ENCODE measurements at places on chromosomes 16 and 17.

DNA sequence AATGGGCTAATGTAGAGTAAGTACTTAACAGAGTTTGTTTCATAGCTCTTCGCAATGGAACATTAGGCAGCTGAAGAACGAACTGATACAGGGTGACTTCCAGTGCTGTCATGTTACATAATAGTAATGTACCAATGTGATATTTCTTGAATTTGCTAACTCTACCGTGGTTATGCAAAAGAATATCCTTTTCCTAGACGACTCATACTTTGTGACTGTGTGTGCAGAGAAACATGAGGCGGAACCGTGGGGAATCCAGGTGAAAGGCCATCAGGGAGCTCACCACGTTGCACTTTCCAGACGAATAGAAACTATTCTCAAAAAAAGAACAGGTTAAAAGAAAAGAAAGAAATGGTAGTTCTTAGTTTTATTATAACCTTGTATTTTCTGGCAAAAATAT lies 13.2 kb downstream of the NOB1 start:
- DNase-seq, result no peak

- no peak for DNase-seq
These were observed 76.2 kb upstream of the KSR1 start for GRCh38 chr17:27379888-27380533.

- DNase-seq, result no peak
These were observed 142.9 kb upstream of the MYOCD start for GRCh38 chr17:12522743-12523183.

DNA sequence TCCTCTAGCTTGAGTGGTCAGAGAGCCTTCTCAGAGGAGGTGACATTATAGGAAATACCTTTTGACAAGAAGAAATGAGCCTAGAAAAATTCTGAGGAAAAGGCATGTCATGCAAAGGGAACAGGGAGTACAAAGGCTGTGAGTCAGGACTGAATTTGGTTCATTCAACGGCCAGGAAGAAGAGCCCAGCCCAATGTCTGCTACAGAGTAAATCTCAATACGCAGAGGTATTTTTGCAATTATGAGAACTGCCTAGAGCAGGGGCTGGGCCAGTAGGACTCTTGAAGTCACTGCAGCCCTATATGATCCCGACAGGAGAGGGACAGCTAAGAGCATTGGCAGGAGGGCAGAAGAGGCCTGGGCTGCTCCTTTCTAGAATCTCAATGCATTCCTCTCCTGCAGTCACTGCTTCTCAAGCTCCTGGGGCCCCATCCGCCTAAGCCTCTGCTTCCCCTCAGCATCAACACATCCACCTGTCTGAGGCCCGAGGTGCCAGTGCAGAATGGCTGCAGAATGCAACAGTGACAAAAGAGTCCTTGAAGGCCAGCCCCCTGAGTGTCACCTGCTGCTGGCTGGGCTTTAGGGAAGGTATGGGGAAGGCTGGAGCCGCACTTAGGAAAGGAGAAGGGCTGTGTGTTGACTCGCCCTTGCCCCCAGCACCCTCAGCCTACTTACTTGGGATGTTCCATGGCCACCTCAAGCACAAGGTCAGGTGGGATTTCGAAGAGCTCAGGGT lies 20.1 kb downstream of the NOS2 start:
- no peak for DNase-seq

GRCh38 chr17:41792845-41793783 lies 6.6 kb upstream of the JUP start:
- DNase-seq, result no peak

GRCh38 chr16:80807906-80808305 lies 3.5 kb upstream of the CDYL2 start:
- DNase-seq, result no peak

GRCh38 chr17:1979182-1979985 lies 45.8 kb downstream of the RTN4RL1 start:
- no peak for DNase-seq

DNA sequence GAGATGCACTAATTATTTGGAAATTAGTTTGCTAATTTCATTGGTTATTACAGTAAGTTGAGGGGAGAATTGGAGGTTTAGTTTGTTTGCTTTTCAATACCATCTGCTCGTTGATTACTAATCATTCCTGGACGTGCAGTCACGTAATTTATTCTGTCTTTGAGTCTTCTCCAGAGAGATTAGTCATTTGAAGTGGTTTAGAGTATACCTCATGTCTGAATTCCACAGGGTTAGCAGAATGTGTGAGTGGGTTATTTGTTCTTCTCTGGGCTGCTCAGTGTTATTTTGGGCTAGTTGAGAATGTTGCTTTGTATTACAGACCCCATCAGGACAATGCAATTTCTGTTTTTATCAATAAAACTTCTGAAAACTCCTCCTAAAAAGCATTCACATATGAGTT lies 265.0 kb downstream of the RBFOX1 start:
- no peak for DNase-seq

- DNase-seq, result no peak
These were observed 137.4 kb downstream of the NPIPB5 start for GRCh38 chr16:22648141-22648540.

Data from activated gamma-delta T cell (primary cell).